Foreskin keratinocyte (primary cell): ENCODE measurements at places on chromosomes 11 and 22. TPM values are rescaled to one million over a fixed set of nuclear protein-coding genes. Genes with fewer than 3 reads are reported as not detected.

TEX12 gene
- not detected in 2 replicates for polyA plus RNA-seq

POGLUT3 gene
- 4.7 and 6.4 TPM in 2 replicates for polyA plus RNA-seq

TCN1 gene
- 0.16 TPM in 1 of 2 replicates, not detected in the other for polyA plus RNA-seq

THY1 gene
- polyA plus RNA-seq, result 16.4 and 52.0 TPM in 2 replicates

SLC17A6 gene
- not detected in 2 replicates for polyA plus RNA-seq

DEUP1 gene
- polyA plus RNA-seq, result not detected in 2 replicates

AQP11 gene
- 0.11 and 0.13 TPM in 2 replicates for polyA plus RNA-seq
